ENCODE measurements at places on chromosomes 11 and 22.

DNA sequence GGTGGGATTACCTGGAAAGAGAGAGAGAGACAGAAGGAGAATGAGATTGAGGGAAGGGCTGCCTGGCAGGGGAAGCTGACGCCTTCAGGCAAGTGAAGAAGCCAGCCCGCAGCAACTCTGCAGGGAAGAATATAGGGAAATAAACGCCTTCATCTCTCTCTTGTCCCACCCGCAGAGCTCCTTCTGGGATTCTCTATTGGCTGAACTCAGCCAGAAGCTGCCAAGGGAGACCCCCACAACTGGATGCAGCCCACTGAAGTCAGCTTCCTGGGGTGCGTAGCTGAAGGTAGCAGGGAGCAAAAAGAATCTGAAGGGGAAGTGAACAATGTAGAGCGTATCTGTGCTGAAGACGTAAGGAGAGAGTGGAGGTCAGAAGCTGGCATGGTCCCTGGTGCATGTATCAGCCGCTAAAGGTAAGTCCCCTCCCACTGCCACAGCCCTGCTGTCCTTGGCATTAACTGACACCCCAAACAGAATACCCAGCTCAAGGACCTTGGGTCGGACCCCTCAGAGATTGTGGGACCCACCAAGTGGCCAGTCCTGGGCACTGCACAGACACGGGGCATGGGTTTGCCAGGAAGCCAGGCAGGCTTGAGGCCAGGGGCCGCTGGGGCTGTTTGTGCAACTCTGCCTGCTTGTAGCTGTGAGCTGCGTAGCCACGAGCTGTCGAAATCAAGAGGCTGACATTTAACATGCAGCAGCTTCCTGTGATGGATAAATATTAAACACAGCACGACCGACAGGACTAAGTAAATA, 469.9 kb downstream of the MN1 start:
- no peak for DNase-seq

GRCh38 chr22:40653361-40653760, 16.8 kb upstream of the MRTFA start:
- DNase-seq: no peak

DNA sequence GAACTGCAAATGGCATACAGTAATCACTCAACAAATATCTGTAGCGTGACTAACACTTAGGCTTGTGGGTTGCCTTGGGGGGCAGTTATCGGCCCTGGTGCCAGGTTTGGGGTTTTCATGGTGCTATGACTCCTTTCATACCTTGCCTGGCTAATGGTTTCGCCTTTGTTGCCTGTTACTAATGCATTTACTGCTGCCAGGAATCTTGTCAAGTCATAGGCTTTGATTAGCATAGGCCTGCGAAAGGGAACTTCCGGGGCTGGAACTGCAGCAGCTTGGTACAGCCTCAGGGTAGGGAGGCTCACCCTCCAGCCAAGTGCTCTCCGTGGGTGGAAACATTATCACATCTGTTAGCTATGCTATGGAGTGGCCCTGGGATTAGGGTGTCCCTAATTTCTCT, 13.2 kb downstream of the SLC25A18 start:
- DNase-seq: peak; percentile 67

DNA sequence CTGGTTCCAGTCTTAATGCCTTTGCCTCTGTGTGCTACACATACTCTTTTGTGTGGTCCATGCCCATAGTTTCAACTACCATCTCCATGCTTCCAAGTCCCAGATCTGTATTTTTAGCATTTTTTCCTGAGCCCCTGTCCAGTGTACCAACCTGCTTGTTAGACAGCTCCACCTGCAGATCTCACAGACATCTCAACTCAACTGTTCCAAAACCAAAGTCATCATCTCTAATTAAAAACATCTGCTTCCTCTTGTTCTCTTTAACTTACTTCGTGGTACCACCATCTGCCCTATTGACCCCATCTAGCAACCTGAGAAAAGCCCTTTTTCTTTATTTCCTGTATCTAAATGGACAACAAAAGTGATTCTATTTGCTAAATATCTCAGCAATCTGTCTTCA, 8.6 kb upstream of the KMT2A start:
- no peak for DNase-seq

- no peak for DNase-seq
Observed at GRCh38 chr22:32799496-32799895, 2.0 kb upstream of the TIMP3 start.

GRCh38 chr11:66888282-66888681, 31.4 kb downstream of the LRFN4 start:
- no peak for DNase-seq

- DNase-seq: no peak
Observed at GRCh38 chr22:44281768-44282637, 30.7 kb downstream of the SHISAL1 start.
